ENCODE measurements at places on chromosomes 1 and 21.

- peak; percentile 69 for DNase-seq
These were observed 37.7 kb downstream of the KIAA0040 start for GRCh38 chr1:175154629-175155472.

DNA sequence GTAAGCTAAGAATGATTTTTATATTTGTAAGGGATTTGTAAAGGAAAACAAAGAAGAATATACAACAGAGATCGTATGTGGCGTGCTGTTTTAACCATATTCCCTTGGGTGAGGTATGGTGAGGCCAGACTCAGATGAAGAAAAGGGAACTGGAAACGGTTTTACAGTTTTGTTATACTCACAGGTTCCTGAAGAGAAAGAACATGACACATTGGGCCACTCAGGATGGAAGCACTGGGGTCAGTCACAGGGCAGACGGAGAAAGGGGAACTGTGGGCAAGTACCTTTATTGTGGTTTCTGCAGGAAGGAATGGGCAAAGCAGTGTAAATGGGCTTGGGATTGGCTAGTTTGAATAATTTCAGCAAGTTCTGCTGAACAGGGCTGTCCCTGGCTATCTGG, 177.4 kb downstream of the LBR start:
- no peak for DNase-seq

DNA sequence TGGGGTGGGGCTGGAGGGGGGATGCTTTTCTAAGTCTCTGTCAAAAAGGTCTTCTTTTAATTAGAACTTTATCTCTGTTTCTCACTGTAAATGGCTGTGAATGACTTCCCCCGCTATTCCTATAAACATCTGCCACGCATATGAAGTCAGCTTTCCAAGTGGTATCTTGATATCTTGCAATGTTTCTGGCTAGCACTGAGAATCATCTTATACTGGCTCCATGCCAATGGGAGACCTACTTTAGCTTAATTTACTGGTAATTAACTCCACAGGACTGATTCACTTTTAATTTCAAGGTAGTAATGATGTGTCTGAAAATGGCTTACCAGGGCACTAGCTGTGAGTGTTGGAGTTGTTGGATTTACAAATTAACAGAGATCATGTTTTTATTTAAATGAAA, 4.3 kb downstream of the GPR88 start:
- DNase-seq, result no peak

DNA sequence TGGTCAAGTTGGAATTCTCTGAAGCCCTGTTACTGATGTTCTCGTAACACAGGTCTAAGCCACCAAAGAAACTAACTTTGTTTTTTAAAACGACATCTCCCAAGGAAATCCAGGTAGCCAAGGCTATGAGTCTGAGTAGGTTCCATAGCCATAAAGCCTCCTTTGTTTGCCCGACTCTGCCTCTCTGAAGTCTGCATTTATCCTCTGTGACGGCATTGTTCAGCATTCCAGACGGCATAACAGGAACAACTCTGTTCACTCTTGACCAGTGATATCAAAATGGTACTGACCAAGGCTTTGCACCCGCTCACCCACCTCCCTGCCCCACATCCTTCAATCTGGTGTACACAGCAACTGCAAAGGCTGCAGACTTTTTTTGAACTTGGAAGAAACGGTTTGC, 14.8 kb downstream of the URB1 start:
- no peak for DNase-seq

- DNase-seq, result no peak
These were observed 65.5 kb upstream of the CR1L start for GRCh38 chr1:207579436-207579799.

GRCh38 chr1:60989749-60990713, 92.3 kb upstream of the NFIA start:
- DNase-seq, result no peak

GRCh38 chr1:62012836-62013235, 181.8 kb upstream of the L1TD1 start:
- DNase-seq, result no peak

- DNase-seq, result no peak
These were observed 6.5 kb upstream of the PYCR2 start for GRCh38 chr1:225930566-225930965.

GRCh38 chr1:110155878-110156522, 5.7 kb downstream of the SLC6A17 start:
- DNase-seq, result no peak

DNA sequence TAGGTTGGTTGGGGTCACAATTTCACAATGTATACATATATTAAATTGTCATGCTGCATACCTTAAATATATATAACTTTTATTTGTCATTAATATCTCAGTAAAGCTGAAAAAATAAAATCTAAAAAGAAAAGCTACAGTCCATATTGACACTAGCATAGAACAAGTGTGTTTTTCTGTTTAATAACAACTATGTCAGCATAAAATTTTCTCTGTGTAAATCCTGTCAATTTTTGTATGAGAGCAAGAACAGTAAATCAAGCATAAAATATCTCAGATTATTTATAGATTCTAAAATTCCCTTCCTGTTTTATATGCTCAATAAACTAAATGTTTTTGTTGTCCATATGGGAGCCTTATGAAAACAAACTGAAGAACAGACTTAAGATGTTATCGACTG, 739.2 kb downstream of the MRPL39 start:
- DNase-seq, result no peak

DNA sequence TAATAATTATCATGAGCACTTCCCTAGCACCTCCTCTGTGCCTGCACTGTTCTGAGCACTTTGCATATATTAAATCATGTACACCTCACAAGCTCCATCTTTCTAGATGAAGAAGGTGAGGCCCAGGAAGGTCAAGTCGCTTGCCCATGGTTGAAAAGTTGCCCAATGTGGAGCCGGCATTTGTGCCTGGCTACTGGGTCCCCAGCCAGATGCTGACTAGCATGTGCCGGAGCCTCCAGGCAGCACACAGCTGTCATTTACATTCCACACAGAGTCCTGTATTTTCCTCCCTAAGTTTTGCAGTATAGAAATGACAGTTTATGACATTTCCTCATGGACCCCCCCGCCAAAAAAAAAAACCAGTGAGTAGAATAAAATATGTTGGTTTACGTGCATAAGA, 94.3 kb downstream of the BCAR3 start:
- no peak for DNase-seq

DNA sequence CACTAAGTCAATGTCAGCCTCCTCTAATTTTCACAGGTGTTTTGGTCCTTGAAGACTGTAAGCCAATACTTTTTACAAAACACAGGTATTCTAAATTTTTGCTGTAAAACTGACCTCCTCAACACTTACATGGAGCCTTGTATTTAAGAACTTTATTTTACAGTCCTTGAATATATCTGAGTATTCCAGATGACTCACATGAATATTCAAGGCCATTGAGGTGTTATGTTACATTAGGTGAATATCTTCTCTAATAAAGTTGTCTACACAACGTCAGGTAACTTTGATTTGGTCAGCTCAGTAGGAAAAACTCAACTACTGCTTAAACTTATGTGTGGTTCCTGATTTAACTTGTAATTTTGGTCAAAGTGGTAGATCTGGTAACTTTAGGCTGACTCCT, 254.2 kb downstream of the OLFM3 start:
- DNase-seq, result no peak

- no peak for DNase-seq
These were observed 110.9 kb upstream of the C21orf91 start for GRCh38 chr21:17930093-17930492.

DNA sequence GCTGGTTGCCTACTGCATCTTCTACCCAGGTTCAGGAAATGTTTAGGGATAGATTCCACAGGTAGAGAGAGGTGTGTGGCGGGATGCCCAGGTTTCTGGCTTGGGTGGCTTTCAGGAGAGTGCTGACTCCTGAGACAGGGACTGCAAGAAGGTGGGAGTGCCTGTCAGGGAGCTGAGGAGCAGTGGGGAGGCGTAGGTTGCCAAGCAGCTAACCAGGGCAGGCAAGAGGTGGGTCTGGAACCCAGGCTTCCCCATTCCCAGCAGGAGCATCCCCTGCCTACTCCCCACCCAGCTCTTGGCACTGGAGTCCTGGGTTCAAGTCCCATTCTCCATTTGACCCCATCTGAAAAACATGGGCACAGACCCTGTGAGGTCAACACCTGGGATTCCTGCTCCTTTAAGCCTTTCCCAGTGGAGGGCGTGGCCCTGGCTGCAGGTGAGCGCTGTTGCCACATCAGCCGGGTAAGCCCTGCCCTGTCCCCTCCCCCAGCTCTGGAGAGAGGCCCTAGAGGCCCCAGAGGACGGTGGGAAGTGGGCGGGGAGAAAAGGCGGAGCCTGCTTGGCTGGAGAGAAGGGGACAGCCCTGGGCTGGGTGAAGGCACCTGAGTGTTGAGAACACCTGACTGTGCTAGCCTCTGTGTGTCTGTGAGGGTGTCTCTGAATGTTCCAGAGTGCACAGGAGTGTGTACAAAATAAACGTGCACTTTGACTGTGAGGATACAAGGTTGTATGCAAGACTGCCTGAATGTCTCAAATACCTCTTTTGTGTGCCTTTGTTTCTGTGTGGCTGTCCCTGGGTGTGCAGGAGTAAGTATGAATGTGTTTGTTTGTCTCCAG, 14.0 kb upstream of the SYNC start:
- DNase-seq, result no peak

DNA sequence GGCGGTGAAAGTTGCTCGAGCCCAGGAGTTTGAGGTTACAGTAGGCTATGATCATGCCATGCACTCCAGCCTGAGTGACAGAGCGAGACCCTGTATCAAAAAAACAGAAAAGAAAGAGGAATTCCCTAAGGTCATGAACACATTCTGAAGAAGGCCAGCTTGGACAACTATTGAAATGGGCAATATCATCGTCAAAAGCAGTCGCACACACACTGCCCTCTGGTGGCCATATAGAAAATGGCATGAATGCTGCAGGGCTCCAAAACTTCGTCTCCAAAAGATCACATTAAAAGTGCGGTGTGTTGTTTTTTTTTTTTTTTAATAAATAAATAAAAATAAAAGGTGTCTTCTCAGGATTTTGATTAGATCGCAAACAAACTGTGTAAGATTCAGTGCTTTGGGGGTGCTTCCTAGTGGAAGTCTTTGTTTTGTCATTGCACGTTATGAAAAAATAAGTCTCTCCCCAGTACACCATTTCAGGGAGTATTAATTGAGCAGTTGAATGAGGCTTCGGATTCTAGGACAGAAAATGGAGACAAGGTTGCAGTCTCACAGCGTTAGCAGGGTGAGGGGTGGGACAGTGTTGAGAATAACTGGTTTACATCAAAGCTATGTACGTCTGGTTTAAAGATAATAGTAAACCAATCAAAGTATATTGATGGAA, 87.5 kb upstream of the FMN2 start:
- DNase-seq, result no peak

DNA sequence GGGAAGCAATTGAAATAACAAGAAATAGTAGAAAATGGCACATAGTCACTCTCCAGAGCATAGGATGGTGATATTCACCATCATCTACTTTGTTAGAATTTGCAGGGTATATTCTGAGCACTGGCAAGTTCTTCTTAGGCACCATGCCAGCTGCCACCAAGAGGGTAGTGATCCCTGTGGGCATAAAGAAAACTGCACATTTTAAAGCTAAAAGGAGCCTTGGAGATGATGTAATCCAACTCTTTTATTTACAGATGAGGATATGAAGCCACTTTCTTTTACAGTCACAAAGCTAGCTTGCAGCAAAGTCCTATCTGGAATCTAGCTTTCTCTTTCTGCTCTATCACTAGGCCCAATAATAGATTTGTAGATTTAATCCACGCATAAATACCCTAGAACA, 69.0 kb downstream of the PTGER3 start:
- DNase-seq, result no peak

DNA sequence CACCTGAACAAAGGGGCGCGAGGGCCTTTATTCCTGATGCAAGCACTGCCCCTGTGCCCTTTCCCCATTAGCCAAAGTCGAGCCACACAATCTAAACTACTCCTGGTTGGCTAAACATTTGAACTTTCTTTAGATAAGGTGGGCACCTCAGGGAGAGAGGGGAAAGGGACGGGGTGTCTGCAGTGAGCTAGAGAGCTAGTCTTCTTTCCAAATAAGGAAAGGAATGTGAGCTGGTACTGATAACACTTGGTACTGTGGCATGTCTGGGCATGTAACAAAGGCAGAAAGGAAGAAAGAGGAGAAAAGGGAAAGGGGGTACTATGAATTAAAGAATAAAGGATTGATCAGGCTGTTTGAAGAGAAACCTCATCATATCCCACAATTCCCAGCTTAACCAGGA, 62.8 kb downstream of the OVGP1 start:
- DNase-seq, result no peak

GRCh38 chr1:234774971-234775370, 165.0 kb upstream of the IRF2BP2 start:
- DNase-seq, result no peak

DNA sequence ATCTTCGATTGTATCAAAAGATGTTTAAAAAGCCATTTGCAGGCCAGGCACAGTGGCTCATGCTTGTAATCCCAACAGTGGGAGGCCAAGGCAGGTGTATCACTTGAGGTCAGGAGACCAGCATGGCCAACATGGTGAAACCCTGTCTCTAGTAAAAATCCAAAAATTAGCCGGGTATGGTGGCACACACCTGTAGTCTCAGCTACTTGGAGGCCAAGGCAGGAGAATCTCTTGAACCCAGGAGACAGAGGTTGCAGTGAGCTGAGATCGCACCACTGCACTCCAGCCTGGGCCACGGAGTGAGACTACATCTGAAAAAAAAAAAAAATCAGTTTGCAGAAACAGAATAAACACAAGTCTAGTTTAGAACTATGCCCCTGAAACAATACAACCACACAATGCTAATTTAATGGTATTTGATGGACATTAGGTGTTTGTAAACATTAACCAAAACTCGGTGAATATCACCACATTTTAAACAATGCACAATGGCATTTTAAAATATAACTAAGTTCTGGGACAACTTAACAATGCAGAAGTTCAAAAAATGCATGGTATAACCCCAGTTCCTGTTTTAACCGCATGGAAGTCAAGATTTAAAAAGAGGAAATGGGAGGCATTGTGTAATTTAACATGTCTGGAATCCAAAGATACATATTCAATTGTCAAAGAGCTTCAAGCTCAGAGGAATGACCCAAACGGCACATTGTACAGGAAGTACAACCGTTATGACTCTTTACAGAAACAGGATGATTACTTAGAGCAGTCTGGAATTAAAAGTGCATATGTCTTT, 7.1 kb upstream of the PTTG1IP start:
- no peak for DNase-seq

DNA sequence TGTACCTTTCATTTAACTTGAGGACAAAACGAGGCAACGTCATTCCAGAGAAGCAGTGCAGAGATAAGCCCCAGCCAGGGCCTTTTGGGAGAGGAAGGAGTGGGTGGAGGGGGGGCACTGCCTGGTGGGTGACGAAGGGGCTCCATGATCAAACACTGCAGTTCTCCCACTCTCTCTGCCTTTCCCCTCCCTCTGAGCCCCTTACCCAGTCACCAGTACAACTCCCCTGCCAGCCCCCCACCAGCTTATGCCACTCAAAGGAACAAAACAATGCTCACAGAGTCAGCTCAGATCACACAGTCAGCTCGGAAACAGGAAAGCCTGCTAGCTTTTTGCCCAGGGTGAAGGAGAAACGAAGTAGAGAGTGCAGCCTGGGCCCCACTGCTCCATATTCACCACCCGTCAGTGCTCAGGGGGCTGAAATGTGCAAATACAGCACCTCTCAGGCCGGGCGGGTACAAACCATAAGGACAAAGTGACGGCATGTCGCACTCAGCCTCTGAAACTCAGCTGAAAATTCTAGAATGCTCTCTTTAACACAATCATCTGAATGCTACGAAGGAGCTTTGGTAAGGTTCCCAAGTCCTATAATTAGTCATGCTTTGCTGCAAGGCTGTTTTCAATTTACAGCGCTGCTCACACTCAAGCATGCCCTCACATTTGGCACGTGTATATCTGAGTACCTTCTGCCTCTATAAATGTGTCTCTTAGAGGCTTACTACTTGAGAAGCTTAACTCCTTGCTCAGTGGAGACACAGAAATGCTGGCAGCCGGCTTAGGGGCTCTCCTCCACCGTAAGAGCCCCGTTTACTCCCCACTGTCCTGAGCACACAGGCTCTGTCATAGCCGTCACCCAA, 65.8 kb upstream of the RAB4A start:
- no peak for DNase-seq
